Esophagus mucosa (tissue), 1 donor: ENCODE measurements at places on chromosomes 11 and 22. TPM values are rescaled to one million over a fixed set of nuclear protein-coding genes. Genes with fewer than 3 reads are reported as not detected.

Gene LIF
- total RNA-seq: 0.24 TPM

Gene KRTAP5-2
- not detected for total RNA-seq

Gene MS4A7
- 1.4 TPM for total RNA-seq

Gene KCTD21
- 8.4 TPM for total RNA-seq

Gene YAP1
- total RNA-seq: 95.2 TPM

Gene DBX1
- total RNA-seq: not detected
